ENCODE measurements at places on chromosomes 5 and 9. TPM values are rescaled to one million over a fixed set of nuclear protein-coding genes. Genes with fewer than 3 reads are reported as not detected.

Gene FBLL1
- polyA plus RNA-seq, result 4.0 TPM

Gene CARTPT
- 8.5 TPM for polyA plus RNA-seq

Gene S1PR3
- polyA plus RNA-seq, result 10.4 TPM

Gene SLC45A2
- polyA plus RNA-seq, result 0.12 TPM

Gene LCN15
- 14.0 TPM for polyA plus RNA-seq

Gene CETN3
- polyA plus RNA-seq, result 34.6 TPM

Gene KYAT1
- 6.5 TPM for polyA plus RNA-seq

Gene PCDHA4
- 1.3 TPM for polyA plus RNA-seq

Gene DAP
- 77.1 TPM for polyA plus RNA-seq

Gene GABRA6
- not detected for polyA plus RNA-seq

Gene TDRD7
- polyA plus RNA-seq, result 23.0 TPM

Gene PRSS3
- 97.9 TPM for polyA plus RNA-seq

Gene HMCN2
- 20.0 TPM for polyA plus RNA-seq

Gene COL15A1
- 19.7 TPM for polyA plus RNA-seq

Gene LHX3
- not detected for polyA plus RNA-seq

DNA sequence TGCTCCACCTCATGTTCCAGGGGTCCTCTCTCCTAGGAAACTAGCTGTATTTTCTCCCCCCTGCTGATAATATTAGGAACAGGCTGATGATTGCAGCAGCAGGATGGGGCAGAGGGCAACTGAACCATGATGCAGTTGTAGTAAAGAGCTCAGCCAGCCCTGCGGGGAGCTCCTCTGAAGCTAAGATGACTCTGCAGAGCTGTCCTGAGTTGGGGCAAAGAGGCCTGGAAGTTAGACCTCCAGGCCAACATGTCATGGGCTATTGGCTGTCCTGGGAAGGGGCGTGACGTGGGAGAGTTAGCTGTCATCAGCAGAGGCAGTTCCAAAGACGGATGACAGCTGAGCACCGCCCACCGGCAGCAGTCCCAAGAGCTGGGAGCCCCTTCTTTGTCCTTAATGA, 6.6 kb upstream of the FBP1 start:
- no peak for DNase-seq

GRCh38 chr9:108861464-108861863, 602 bp upstream of the ACTL7A start:
- DNase-seq, result no peak

DNA sequence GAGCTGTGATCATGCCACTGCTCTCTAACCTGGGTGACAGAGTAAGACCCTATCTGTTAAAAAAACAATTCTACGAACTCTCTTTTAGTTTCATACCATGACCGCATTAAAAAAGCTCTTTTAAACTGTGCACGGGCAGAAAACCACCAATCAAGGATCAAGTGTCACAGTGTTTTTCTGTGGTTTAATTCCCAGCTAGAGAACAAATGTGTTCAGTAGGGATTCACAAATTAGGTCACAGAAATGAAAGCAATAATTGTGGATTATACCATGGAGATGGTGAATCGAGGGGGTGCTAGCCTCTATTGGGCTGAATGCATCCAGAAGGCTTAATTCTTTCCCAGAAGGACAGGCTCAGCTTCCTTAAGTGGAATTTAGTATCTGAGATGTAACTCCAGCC, 79.1 kb downstream of the ATG10 start:
- DNase-seq, result no peak

DNA sequence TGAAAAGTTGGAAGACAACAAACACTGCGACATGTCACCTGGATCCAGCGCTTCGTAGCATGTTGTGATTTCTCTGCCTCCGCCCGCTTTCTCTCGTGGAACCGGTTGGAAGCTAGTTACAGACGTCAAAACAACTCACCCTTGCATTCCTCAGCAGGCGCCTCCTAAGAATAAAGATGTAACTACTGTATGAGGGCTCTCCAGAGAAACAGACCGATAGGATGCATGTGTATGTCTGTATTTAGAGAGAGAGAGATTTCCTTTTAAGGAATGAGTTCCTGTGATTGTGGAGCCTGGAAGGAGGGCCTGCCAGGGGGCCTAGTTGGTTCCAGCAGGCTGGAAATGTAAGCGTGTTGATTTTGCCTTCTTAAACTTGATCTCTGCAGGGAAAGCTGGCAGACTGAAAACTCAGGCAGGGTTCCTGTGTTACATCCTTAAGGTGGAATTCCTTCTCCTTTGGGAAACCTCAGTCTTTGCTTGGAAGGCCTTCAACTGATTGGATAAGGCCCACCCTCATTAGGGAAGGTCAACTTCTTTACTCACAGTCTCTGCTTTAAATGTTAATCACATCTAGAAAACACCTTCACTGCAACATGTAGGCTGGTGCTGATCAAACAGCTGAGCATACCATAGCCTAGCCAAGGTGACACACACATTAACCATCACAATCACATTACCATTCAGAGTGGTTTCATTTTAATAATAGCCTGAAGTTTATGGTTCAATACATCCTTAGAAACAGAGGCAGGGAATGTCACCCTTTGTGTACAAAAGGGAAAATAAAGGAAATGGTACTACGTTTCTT, 163.8 kb downstream of the SYK start:
- DNase-seq, result peak; percentile 16

DNA sequence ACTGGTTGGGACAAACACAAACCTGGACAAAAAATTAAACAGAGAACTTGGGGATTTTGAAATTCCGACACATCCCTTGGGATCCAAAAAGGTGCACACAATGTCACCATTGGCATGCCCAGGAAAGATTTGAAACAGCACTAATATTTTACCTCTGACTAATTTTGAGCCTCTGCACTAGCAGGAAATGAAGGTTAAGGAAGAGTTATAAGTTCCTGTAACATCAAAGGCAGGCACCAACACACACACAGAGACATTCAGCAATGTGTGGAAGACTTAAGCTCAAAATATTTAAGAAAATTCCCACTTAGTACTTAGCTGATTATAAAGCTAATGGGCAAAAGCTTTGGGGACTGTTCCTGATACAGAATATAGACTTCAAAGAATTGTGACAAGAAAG, 247.0 kb downstream of the CDH9 start:
- DNase-seq, result no peak

DNA sequence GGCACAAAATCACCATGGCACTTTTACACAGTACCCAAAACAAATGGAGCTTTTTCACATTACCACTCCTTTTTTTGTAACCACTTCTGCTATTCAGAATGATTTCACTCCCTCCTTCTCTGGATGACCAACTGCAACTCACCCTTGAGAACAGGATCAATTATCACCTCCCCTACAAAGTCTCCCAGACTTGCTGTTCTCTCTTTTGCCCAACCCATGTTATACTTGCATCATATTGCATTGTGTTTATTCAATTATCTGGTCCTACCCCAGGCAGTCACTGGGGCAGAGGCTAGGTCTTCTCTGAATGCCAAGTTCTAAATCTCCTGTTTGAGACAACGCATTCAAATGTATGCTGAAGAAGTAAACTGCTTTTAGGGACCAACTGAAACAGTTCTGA, 96.0 kb downstream of the GPR21 start:
- DNase-seq, result no peak

DNA sequence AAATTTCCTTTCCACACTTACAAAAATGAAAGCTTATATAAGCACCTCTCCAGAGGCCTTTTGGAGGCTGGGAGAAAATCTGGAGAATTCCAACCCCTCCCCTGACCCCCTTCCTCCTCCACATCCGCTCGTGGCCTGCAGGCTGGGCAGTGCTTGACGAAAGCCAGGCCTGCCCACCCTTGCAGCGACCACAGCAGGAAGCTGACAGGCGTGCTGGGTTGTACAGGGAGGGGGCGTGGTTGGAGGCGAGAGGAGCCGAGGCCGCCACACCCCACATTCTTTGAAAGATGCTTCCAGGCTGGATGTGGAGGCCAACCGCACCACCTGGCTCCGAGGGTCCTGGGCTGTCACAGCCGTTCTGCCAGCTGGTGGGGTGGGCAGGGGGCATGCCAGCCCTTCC, 47.8 kb upstream of the IER5L start:
- peak; percentile 57 for DNase-seq

DNA sequence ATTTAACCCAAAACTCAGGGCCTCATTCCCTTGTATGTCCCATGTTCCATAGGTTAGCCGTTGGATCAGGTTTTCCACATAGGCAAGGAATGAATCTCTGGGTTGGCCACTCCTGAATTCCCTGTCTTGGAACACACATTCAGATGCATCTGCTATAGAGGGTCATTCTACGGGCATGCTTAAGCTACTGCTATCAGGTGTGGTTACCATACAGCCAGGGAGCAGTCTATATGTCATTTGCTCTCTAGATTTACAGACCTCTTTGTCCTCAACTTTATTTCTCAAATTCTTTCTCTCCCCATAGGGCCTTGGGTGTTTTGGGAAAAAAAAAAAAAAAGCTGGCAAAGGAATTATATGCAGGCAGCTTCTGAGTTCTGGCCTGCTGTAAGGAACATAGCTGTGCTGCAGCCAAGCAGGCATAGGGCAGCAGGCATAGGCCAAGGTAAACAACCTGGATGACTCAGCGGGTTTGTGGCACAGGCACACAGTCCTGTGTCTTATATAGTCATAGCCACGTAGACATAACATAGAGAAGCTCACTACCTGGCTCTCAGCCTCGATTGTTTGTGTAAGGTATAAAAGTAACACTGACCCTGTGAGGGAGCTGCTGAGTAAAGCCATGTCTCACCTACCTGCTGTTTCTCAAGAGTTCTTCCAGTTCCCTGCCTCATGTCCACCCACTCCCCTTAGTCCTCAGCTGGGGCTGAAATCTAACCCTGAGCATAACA, 141.5 kb downstream of the OSTF1 start:
- no peak for DNase-seq

- no peak for DNase-seq
These were observed 62.4 kb upstream of the IL7R start for GRCh38 chr5:35794328-35794619.

- no peak for DNase-seq
These were observed 5.3 kb upstream of the PRDM12 start for GRCh38 chr9:130658893-130659698.

DNA sequence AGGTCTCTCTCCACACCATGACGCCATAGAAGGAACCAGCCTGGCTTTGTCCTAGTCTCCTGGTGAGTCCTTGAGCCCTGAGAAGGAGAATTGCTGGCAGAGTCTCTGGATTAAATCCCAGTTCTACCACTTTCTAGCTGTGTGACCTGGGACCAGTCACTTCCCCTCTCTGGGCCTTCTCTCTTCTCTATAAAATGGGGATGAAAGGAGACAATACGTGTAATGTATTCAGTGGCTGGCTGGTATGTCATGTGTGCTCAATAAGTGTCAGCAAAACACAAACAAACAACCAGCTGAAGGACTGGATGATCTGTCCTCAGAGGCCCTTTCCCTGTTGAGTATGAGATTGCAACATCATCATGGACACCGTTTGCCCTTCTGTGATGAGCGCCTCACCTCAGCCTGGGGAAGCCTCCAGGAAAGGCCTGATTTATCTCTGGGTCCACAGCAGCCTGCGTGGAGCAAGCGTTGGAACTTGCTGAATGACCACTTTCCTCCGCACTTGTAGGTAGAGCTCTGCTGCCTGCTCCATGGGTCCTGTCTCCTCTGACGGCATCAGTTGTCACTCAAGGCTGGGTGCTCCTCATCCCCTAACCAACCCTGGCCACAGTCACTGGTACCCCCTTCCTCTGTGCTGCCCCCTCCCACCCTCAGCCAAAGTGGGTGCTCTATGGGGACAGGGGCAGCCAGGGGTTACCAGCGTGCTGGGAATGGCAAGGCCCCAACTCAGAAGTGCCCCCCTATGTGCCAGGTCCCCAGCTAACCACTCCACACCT, 3.6 kb upstream of the NR5A1 start:
- no peak for DNase-seq

DNA sequence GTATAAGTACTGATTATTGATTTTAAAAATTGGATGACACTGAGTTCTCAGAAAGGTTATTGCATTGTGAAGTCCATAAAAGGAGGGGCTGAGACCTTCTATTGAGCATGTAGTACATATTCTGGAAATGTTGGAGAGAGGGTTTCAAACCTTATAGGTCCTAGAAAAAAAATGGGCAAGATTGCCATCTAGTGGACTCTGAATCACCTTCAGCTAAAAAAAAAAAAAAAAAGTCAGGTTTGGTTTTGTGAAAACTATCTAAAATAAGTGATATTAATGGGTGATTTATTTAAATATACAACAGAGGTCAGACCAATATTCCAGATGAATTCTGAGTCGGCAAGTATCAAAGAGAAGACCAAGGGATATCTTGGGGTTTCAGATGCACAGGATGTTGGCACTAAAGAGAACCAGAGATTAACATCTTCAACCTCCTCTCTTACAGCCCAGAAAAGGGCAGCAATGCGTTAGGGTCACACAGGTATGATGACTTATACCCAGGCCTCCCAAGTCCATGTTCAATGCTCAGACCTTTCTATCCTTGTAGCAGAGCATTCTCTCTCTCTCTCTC, 109.8 kb upstream of the NMUR2 start:
- DNase-seq, result no peak

DNA sequence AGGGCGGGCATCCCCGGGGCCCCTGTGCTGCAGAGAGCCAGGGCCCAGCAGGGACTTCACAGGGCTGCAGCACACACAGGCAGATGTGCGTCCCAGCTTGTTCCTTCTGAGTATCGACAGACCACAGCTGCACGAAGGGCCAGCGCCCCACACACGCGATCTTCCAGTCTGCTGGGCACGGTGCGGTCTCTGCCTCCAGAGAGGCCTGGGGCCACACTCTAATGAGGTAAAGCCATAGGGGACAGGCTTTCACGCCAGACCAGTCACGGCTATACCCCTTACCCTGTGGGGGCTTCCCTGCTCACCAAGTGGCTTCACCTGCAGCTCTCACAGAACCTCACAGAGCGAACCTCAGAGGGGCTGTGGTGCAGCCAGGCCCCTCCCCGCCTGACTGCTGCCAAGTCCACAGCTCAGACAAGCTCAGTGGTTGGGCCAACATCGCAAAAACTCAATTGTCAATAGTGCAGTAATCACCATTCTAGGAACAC, 82.2 kb downstream of the SHB start:
- DNase-seq, result no peak

GRCh38 chr5:170426149-170426767, 37.1 kb upstream of the KCNMB1 start:
- no peak for DNase-seq

- no peak for DNase-seq
These were observed 236.9 kb upstream of the NFIL3 start for GRCh38 chr9:91660521-91660920.

DNA sequence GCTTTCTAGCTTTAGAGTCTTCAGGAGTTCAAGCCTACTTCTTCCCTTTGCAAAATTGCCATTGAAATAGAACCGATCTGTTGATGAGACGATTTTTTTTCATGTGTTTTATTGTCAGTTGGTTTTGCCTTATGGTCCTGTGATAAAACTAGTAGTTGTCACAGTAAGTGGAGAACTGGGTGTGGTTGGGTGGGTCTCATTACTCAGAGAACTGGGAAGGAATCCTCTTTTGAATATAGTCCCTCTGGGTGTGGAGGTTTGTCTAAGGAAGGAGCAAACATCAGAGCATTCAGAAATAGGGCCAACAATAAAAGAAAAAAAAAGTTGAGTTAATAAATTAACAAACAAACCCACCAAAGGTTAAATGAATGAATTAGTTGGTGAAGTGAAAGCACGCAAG, 69.0 kb downstream of the ALDH1A1 start:
- no peak for DNase-seq

DNA sequence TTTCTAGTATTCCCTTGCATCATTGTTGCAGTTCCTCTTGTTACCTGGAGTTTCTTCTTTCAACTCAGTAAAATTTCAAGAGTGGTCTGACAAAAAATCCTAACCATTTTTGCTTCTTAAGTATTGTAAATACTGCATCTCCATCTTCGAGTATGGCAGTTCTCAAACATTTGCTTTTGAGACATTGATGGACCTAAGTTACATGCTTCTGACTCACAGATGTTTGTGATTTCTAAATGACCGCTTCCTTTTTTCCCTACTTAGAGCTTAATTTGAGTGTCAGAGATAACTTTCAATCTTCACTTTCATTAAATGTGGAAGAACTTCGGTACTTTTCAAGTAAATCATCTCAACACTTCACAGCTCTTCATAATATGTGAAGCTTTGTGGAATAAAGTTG, 4.2 kb downstream of the UHRF2 start:
- DNase-seq, result no peak
